ENCODE measurements at places on chromosomes 7 and 10.

DNA sequence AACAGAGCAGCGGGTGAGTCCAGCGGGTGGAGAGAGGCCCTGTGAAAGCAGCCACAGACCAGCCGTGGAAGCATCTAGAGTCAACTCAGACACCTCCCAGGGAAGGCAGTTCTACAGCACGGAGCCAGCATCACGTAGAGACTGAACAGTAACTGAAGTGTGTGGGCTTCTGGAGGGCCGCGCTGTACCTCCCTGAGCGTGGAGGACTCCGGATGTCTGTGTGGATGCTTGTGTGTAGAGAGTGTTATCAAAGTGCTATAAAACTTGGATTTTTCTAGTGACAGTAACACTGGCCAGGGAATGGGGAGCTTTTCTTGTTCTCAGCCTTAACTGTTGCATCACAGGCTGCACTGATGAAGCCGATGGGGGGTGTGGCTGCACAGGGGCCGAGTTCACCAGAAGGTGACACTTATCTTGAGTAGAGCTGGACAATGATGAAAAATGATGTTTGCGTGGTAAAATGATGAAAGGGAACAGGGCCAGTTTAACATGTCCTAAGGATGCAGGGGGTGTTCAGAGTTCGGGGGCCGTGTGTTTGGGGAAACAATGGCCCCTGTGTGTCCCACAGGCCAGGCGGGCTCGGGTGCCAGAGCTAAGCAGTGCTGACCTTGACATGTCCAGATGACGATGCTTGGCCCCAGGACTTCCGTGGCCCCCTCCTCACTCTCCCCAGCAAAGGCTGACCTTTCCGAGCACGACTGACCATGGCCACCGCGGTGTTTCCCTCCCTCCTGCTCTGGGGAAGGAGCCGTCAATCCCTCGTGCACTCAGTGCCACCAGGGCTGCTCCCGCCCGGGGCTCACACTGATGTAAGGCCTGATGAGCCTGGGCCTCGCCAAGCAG is 21.9 kb downstream of the MNX1 start:
- no peak for DNase-seq

DNA sequence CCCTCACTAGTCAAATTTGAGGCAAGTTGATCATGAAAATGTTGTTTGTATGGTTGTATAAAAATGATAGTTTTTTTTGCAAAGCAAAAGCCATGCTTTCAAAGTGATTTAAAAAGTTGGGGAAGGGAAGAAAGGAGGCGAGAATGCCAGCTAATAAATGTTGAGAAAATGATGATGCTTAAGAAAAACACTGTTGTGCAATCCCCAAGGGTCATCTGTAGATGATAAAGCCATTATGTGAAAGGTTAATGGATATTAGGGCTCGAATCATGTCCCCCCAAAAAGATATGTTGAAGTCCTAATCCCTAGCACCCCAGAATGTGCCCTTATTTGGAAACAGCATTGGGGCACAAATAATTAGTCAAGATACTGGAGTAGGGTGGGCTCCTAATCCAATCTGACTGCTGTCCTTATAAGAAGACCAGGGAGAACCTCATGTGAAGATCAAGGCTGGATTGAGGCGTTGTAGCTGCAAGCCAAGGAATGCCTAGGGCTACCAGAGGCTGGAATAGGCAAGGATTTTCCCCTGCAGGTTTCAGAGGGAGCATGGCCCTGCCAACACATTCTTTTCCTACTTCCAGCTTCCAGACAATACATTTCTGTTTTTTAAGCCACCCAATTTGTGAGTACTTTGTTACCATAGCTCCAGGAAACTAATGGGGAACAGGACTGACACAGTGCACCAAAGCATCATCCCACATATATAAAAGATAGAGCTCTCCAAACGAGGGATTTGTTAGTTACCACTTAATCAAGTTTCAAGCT is 35.4 kb upstream of the MKLN1 start:
- DNase-seq: no peak

DNA sequence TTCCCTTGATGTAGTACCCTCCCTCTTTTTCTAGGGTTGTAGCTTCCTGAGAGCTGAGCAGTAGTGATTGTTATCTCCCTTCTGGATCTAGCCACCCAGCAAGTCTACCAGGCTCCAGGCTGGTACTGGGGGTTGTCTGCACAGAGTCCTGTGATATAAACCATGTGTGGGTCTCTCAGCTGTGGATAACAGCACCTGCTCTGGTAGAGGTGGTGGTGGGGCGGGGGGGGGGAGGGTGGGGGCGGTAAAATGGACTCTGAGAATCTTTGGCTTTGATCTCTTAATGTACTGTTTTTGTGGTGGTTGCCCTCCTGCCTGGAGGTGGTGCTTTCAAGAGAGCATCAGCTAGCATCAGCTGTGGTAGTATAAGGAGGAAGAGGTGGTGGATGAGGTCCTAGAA is 302.0 kb upstream of the CHRM2 start:
- DNase-seq: no peak

- no peak for DNase-seq
Measured at GRCh38 chr7:124250297-124251034, 217.6 kb upstream of the TMEM229A start.

GRCh38 chr7:36161996-36162395 is 8.9 kb downstream of the EEPD1 start:
- no peak for DNase-seq

GRCh38 chr7:139852482-139852845 is 23.4 kb downstream of the TBXAS1 start:
- DNase-seq: no peak

DNA sequence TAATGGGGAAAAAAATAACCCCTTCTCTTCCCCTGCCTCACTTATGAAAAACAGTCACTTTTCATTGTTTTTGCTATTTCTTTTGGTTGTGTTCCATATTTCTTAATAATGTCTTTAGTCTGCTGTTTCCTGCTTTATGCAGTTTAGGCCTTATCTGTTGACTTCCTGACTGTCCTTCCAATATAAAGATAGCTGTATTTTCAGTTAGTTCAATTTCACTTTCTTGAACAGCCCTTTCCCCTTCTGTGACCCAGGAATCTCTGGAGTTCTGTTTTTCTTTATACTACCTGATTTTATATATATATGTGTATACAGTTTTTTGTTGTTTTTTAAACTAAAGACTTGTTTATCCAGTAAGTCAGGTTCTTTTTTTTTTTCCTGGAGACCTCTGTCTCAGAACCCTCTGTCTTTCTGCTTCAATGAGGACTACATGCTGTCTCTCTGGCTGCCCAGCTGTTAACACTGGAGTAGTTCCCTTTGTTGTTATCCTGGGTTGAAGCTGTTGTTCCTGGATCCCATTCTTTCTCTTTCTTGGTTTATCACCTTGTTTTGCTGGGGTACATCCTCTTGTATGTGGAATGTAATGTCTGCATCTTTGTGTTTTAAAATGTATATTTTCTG is 87.2 kb downstream of the GSDME start:
- DNase-seq: no peak

GRCh38 chr7:149289856-149290255 is 27.9 kb downstream of the ZNF783 start:
- no peak for DNase-seq

DNA sequence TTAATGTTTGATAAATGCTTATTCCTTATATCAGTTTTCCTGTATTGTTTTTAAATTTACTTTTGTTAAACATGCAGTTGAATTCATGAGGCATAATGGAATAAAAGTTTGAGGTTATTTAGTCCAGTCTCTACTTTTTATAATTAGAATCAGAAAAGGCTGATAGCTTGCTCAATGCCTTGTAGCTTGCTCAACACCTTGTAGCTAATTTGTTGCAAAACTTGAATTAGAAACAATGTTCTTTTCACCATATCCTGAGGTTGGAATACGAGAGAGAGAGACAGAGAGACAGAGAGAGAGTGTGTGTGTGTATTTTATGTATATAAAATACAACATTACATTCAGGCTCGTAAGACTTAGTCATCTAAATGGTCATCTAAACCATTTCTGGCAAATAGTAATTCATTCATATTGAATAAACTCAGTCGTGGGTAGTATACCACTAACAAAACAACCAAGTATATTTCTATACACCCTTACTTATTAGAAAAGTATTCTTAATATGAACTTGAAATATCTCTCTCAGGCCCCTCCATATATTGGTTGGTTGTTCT is 243.5 kb downstream of the ADK start:
- no peak for DNase-seq

- no peak for DNase-seq
Measured at GRCh38 chr10:49287689-49288340, 11.2 kb upstream of the C10orf71 start.

GRCh38 chr10:125038637-125039036 is 96.7 kb downstream of the ZRANB1 start:
- DNase-seq: no peak

- DNase-seq: no peak
Measured at GRCh38 chr10:132299371-132300336, 8.1 kb downstream of the STK32C start.

DNA sequence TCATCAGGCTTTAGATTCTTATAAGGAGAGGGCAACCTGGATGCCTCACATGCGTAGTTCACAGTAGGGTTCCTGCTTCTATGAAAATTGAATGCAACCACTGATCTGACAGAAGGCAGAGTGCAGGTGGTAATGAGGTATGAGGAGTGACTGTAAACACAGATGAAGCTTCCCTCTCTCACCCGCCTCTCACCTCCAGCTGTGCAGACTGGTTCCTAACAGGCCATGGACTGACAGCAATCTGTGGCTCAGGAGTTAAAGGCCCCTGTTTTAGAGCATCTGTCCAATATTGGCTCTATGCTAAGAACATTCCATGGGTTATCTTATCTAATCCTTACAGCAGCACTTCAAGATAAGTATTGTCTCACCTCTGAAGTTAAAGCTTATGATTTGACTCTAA is 213.5 kb upstream of the NRP1 start:
- DNase-seq: no peak

DNA sequence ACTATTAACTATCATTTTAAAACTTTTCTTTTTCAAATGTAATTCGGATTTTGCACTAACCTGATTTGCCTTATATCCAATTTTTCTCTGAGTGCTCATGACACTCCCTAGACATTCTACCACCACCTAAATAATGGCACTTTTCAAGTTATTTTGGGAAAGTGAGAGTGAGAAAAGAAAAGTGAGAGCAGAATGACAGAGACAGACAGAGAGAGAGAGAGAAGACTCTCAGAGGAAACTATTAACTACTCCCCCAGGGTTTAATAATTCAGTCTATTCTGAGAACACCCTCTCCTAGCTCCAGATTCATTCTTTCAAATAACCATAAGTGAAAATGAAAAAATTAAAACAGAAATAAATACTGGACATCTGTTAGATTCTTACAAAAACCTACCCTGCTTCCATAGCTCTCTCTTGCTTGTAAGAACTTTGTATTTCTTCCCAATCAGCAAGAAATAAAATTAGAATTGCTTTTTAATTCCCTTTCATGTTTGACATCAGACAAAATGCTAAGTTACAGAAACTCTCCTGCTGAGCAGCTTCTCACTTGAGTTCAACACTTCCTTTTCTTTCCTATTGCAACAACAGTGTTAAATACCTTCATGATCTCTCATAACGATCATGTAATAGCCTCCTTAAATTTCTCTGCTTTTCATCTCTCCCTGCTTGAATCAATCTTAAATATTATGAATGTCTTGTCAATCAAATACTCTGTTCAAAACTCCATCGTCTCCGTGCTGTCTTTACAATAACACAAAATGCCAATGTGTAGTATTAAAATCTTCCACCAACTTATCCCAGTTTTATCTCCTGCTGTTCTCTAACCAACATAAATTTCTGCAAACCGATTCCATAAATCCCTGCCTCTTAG is 191.7 kb downstream of the SEMA3E start:
- DNase-seq: no peak

DNA sequence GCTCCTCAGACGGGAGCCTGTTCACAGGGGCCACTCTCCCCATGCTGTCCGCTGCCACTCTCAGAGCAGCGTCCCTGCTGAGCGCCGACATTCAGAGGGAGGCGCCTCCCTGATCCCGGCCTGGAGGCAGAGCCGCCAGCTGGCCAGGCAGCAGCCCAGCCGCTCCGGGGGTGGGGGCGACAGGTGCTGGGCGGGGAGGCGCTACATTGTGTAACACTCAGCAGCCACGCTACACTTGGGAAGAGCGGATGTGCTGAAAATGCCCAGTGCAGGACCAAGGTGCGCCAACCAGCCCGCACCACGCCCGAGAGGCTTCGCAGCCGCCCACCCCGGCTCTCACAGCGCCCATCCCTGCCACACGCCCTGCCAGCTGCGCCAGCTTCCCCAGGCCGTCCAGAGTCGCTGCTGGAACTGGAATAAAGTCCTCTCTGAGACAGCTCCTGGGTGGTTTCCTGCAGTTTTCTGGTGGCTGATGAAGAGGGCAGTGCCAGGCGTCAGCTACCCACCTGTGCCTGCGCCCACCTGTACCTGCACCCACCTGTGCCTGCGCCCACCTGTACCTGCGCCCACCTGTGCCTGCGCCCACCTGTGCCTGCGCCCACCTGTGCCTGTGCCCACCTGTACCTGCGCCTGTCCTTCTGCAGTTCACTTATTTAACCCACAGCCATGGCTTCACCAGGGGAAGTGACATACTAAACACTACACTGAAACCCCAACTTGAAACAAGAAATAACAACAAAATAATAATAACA is 25.7 kb downstream of the STK32C start:
- DNase-seq: no peak

- DNase-seq: no peak
Measured at GRCh38 chr10:131311402-131311660, 190 bp downstream of the TCERG1L start.

DNA sequence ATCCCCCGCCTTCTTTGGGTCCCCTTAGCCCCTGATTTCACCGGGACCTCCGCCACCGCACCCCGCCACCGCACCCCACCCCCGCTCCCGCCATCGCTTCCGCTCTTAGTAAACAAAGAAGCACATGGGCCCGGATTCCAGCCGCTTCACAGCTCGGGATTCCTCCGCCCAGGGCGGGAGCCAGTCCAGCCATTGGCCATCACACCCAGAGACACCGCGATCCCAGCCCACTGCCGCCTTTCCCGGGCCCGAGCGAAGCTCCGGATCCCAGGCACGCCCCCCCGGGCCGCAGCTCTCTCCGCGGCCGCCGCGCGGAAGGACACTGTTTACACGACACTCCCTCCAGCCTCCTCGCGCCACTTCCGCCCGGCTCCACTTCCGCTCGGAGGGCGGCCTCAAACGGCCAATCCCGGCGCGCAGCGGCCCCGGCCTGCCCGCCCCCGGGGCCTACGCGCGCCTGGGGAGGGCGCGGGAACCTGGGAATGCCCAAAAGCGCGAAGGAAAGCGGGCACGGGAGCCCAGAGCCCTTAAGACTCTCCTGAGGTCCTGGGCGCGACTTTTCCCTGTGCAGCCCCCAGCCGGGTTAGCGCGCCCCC is 679 bp downstream of the MCM7 start:
- DNase-seq: peak; percentile 75

DNA sequence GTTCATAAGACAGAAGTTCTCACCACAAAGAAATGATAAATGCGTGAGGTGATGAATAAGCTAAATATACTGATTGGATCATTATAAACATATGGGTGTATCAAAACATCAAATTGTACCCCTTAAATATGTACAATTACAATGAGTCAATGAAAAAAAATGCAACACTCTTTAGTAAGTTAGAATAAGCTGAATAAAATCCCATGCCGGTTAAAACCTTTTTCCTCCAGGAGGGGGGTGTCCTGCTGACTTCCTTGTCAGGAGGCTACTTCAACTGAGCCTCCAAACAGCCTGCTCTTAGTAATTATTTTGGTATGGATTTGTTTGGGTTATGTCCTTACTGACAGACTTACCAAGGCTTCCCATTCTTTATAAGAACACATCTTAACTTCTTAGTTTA is 649.1 kb downstream of the INHBA start:
- DNase-seq: no peak

GRCh38 chr10:93437946-93438612 is 44.1 kb downstream of the MYOF start:
- no peak for DNase-seq

- no peak for DNase-seq
Measured at GRCh38 chr7:140239653-140239935, 62.8 kb upstream of the KDM7A start.

GRCh38 chr7:106485919-106486318 is 175.0 kb downstream of the CCDC71L start:
- DNase-seq: no peak
